ENCODE measurements at places on chromosomes 5 and 9.

GRCh38 chr5:2750758-2751464 lies 566 bp downstream of the IRX2 start:
- DNase-seq, result no peak

- no peak for DNase-seq
Observed at GRCh38 chr5:40240111-40240510, 439.6 kb upstream of the PTGER4 start.

DNA sequence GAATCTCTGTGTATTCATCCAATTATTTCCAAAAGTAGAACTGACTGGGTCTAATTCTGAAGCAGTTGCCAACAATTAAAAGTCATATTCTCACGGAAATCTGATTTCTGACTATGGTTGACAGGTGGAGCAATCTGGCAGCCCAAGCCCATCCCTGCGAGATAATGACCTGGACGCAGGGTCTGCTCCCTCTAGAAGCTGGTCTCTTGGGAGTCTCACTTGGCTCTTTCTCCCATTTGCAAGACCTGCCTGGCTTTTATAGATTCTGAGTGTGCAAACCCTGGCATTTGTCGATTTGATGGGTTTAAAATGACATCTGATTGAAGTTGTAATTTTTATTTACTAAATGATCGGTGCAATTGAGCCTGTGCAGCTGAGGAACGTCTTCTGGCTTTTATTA lies 49.4 kb upstream of the NEURL1B start:
- DNase-seq, result no peak

DNA sequence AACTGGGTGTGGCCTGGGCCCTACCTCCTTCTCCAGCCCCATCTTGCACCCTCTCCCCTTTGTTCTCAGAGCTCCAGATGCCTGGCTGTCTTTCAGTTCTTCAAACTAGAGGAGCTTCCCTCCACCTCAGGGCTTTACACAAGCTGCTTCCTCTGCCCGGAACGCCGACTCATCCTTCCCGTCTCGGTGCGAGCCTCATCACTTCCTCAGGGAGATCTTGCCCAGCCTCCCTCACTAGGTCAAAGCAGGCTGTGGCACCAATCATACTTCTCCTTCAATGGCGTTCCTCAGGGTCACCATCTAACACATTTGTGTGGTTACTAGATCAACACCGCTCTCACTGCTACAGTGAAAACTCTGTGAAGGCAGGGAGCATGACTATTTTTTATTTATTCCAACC lies 56.2 kb upstream of the ZSWIM6 start:
- peak; percentile 36 for DNase-seq

- DNase-seq, result no peak
Observed at GRCh38 chr5:135565725-135566421, 12.9 kb downstream of the CXCL14 start.

DNA sequence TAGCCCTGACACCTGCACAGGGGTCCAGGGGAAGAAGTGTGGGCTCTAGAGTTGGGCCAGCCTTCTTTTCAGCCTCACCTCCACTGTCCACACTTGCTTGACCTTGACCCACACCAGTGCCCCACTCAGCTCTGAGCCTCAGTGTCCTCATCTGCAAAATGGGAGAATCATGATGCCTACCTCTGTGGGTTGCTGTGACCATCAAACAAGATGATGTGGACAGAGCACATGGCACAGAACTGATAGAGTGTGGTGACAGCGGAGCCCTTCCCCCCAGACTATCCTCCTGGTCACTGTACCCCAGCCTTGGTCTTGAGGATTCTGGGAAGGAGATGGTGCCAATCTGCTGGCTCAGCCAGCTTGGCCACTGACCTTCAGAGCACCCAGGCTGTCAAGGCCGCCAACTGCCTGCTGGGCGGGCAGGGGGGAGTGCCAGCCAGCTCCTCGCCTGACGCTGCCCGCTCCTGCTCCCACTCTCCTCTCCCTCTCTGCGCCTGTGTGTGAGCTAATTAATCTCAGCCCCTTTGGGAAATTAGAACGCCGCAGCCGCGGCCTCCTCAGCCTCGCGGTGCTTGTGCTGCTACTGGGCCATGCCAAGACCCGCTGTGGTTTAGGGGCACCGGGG lies 16.7 kb downstream of the CXXC5 start:
- no peak for DNase-seq

- DNase-seq, result no peak
Observed at GRCh38 chr9:27151693-27152404, 42.8 kb downstream of the TEK start.

- DNase-seq, result no peak
Observed at GRCh38 chr5:74240783-74241750, 399.5 kb downstream of the ENC1 start.

DNA sequence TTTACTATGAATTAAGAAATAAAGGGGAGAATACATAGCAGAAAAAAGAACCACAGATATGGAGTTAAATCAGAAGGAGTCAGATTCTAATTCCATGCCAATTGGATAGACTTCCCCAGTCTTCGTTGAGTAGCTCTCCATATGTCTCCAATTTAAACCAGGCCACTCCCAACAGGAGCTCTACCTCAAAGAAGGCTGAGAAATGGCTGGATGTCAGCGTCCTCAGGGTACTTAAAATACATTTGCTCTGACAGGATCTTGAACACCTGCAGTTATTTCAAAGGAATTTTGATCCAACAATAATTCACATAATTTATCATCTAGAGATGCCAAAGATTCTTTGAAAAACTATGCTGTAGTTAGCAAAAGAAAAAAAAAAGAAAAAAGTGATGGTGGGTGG lies 133.9 kb upstream of the FBN2 start:
- DNase-seq, result no peak

DNA sequence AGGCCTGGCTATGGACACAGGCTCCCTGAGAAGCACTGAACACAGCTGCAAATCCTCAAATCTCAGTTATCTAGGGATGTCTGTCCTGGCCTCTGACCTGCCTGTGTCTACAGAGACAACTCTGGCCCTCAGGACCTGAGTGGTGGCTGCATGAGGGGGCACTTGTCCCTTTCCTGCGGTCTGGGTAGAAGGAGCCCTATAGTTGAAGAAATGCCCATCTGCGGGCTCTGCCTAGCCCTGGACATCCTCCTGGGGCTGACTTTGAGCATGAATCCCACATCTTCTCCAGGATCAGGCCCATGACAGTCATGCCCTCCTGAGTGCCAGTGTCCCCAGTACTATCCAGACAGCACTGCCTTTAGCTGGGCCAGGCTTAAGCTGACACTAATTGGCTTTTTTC lies 10.0 kb downstream of the DNAJB5 start:
- no peak for DNase-seq

- DNase-seq, result no peak
Observed at GRCh38 chr5:96852759-96853158, 23.5 kb upstream of the ERAP2 start.

- DNase-seq, result no peak
Observed at GRCh38 chr5:67123819-67124218, 72.8 kb downstream of the CD180 start.

- DNase-seq, result no peak
Observed at GRCh38 chr9:5976674-5977397, 38.6 kb downstream of the RANBP6 start.

GRCh38 chr9:10562581-10563343 lies 50.0 kb downstream of the PTPRD start:
- no peak for DNase-seq

GRCh38 chr9:133460405-133461175 lies 812 bp downstream of the CACFD1 start:
- no peak for DNase-seq

GRCh38 chr5:13427827-13428557 lies 516.5 kb downstream of the DNAH5 start:
- no peak for DNase-seq

GRCh38 chr5:158430166-158430797 lies 571.3 kb upstream of the CLINT1 start:
- DNase-seq, result no peak

DNA sequence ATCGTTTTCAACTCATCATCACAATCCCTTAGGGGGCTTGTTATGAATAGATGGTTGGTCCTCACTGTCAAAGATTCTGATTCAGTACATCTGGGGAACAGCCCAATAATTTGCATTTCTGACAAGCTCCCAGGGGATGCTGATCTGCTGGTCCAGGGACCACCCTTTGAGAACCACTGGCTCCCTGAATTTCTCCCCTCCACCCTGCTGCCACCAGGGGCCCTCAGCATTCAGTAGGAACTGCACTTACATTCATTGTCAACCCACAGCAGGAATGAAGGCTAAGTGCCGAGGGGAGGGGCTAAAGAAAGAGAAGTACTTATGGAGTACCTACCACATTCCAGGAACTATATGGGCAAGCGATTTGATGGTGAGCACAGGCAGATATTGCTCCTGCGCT lies 85.9 kb downstream of the BOD1 start:
- no peak for DNase-seq

DNA sequence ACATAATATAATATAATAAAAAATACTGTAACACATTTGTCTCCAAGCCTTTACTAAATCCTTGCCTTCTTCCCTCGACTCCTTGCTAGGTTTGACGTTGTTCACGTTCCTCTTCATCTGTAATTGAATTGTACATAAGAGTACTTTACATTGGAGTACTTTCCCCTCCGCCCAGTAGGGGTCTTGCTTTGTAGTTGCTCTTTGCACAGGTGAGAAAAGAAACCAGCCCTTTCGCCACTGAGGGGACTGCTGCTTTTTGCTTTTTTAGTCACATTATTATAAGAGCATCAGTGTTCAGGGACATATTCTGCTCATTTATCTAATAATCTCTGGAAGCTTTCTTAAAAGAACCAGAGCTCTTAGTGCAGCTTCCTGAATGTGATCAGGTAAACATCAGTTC lies 115.0 kb downstream of the CETN3 start:
- no peak for DNase-seq

GRCh38 chr5:158769079-158769478 lies 330.6 kb downstream of the EBF1 start:
- DNase-seq, result no peak

GRCh38 chr9:77569335-77569734 lies 78.8 kb downstream of the GNA14 start:
- no peak for DNase-seq

GRCh38 chr9:35660966-35661415 lies 2.9 kb downstream of the CCDC107 start:
- no peak for DNase-seq

- no peak for DNase-seq
Observed at GRCh38 chr5:134432174-134432573, 20.5 kb upstream of the CDKN2AIPNL start.

- DNase-seq, result peak; percentile 51
Observed at GRCh38 chr5:68225188-68225910, 9.8 kb downstream of the PIK3R1 start.

DNA sequence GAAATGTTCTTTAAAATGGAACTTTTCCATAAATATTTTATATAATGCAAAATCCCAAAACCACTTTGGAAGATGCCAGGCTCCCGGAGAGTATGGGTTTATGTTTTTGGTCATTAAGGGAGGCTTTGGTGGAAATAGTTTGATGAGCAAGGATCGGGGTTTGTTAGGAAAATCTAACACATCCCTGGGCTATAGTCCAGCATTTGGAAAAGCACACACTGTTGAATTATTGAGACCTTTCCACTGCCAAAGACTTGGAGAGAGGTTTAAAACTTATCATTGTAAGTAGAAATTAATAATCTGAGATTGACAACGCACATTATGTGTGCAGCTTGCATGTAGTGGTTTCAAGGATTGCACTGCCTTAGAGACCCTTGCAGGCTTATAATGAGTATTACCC lies 156.3 kb downstream of the PARP8 start:
- DNase-seq, result no peak

GRCh38 chr9:99712214-99712613 lies 109.5 kb upstream of the NR4A3 start:
- DNase-seq, result no peak

DNA sequence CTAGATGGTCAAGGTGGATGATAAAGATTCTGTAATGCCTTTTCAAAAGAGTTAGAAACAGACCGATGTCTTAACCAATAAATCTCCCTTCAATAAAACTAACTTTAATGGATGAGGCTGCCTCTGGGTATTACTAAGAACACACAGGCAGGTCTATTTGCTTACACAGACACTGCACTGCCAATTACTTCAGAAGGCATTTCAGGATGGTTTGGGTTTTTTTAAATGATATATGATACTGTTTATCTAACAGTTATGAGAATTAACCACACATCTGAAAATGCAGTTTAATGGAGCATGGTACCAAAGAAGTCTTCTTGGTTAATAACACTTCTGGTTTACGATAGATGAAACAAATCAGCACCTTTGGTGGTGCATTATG lies 367.9 kb upstream of the GRAMD2B start:
- DNase-seq, result no peak

GRCh38 chr9:12689233-12689632 lies 4.0 kb upstream of the TYRP1 start:
- no peak for DNase-seq

- no peak for DNase-seq
Observed at GRCh38 chr5:80592761-80593160, 22.7 kb upstream of the ANKRD34B start.

DNA sequence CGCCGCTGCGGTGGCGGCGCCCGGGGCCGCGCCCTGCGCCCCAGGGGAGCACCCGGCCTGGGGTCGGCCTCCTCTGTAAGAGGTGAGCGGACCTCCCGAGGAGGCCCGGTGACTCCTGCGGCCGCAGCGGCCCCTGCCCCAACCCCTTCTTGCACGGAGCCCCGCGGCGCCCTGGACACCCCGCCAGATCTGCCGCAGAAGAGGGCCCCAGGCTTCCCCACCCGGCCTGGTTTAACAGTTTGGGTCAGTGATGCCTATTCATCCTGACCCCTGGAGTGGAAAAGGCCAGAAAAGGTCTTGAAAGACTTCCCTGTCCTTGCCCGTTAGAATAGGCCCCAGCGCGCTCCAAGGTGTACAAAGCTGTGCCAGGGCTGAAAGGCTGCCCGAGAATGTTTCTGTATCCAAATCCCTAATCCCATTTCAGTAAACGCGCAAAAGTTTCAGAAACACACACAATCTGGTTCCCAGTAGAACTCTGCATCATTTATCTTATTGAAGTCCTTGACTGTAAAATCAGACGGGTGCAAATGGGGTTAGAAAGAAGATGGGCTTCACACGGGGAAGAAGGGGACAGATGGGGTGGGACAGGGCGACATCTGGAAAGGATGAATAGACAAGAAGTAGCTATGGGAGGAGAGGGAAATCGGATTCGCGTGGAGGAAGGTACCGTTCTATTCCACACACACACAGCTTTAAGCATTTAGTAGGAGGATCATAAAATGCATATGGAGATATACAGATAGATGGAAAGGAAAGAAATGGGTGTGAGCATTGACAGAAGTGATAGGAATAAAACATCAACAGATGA lies 1.1 kb upstream of the SSBP2 start:
- DNase-seq, result no peak

All from AG04450 (cell line).